Activated naive CD4-positive, alpha-beta T cell treated with anti-CD3 and anti-CD28 coated beads, Interleukin-2, amount 50 U/mL, for 16 hours (primary cell): ENCODE measurements at places on chromosomes 3 and 15.

GRCh38 chr15:96801576-96802150, 471.2 kb downstream of the NR2F2 start:
- no peak for DNase-seq

DNA sequence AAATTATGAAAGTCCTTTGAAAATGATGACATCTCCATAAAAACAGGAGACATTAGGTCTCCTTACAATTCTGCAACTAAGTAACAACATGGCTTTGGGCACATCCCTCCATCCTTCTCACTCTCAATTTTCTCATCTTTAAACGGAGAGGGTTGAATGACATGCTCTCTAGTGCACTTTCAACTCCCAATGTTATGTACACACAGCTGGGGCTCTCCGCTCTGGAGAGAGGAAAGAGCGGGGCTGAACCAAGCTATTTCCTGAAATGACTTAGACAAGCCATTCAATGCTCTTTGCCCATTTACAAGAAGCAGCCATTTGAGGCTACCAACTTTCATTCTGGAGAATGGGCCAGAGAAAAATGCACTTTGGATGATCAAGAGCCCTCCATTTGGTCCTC, 144.2 kb upstream of the BNIP2 start:
- DNase-seq: no peak

GRCh38 chr3:146277953-146278631, 27.2 kb upstream of the PLSCR4 start:
- DNase-seq: no peak

GRCh38 chr3:190853464-190853863, 9.0 kb downstream of the GMNC start:
- DNase-seq: no peak

DNA sequence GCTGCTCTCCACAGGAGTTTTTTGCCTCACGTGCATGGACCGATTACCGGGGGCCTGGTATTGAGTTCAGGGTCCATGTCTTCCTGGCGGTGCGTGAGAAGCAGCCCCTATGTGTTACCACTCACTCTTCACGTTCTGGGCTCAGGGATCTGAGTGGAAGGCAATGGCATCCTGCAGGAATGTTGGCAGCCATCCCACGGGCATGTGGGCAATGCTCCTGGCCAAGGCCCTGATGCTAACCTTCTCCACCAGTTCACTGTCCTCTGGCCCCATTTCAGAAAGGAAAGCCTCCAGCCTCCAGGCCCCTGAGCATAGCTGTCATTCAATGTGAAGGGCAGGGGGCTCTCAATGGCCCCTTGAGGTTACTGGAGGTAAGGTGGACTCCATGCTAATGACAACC, 43.0 kb upstream of the KY start:
- no peak for DNase-seq

DNA sequence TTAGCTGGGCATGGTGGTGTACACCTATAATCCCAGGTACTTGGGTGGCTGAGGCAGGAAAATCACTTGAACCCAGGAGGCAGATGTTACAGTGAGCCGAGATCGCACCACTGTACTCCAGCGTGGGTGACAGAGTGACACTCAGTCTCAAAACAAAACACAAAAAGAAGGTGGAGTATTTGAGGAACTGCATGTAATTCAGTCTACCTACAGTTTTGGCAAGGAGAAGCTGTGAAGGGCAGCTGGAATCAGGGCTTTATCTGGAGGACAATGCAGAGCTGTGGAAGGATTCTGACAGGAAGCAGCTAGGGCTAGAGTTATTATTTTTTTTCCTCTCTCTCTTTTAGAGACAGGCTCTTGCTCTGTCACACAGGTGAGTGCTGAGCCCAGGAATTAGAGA, 6.8 kb downstream of the H1-8 start:
- no peak for DNase-seq

DNA sequence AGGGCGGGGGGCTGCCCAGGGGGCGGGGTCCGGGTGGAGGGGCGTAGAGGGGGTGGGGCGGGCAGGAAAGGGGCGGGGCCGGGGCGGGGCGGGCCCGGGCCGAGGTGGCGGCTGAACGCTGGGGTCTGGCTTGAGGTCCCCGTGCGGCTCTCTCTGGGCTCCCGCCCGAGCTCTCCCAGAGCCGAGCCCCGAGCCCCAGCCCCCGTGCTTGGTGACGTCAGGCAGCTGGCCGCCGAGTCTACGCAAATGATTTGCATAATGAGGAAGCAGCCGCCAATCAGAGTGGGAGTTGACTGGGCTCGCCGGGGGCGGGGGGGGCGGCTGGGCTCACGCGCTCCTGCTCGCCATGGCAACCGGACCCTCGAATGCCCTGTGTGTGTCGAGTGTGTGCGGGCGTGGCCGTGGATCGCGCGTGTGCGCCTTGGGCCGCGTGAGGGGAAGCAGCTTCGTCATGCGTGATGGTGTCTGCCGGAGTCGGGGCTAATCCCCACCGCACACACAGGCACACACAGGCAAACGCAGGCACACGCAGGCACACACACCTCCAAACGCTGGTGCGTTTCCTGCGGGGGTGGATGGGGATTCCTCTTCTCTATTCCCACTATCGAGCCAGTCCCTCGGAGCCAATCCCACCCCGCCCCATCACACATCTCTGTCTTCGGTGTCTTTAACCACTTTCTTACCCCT, at the start of gene CELF6:
Gene CELF6, minus strand, starts transcription at position 173 of the 687 bp plus-strand sequence. CDS start 283 bp downstream, outside the sequence.
- peak; percentile 71 for DNase-seq

- no peak for DNase-seq
Measured at GRCh38 chr3:27686642-27687041, 35.5 kb downstream of the EOMES start.

- no peak for DNase-seq
Measured at GRCh38 chr3:77816366-77816765, 776.5 kb downstream of the ROBO2 start.

DNA sequence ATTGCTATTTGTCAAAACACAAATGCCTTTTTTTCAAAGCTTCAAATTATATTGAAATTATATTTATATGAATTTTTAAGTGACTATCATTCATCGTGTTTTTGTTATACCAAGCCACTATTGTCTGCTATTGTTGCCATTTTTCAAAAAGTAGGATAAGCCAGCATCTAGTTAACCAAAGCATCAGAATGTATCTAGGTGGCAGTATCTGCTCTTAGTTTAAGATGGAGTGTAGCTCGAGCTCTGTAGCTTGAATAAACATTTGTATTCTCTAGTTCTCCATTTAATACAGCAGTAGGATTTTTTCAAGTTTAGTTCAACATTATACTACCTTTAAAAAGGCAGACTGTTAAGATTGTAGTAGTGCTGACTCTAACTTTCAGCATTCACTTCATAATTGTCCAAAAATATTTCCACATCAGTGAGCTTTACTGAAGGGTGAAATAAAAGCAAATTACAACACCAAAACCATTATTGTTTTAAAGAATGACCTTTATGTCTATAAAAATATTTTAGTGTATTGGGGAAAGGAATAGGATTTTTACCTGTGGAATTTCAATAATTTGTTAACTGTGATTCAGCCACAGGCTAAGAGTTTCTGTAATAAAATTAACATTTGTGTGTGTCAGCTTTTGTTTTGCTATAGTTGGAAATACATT, 19.6 kb upstream of the C15orf61 start:
- DNase-seq: no peak

- no peak for DNase-seq
Measured at GRCh38 chr3:180640987-180641386, 38.3 kb downstream of the CCDC39 start.

- DNase-seq: no peak
Measured at GRCh38 chr3:71392251-71392650, 191.3 kb downstream of the FOXP1 start.

GRCh38 chr3:108818404-108818803, 4.2 kb upstream of the TRAT1 start:
- DNase-seq: peak; percentile 48
